ENCODE measurements at places on chromosomes 2 and 18.

DNA sequence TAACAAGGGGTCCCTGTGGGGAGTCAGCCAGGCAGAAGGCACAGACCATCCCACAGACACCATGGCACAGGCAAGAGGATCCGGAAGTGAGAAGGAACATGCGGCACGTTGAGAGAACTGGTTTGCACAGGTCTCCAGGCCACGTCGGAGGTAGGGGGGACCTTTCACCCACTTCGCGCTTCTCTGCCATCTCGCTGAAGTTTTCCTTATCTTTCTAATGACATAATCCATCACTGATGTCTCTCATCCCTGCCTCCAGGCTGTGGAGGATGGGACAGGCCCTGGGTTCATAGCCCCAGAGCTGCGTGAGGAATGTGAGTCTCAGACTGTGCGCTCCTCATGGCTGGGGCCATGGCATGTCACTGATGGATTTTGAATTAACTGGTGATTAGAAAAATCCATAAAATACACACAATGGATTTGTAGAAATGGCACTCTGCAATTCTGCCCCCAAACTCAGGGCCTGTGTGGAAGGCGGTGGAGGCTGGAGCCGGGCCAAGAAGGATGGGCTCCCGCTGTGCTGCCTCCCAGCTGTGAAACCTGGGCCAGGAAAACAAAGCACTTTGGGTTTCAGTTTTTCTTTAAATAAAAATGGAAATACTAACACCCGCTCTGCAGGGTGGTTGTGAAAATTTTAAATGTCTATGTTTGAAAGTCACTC lies 113.3 kb upstream of the ALKAL2 start:
- no peak for DNase-seq

DNA sequence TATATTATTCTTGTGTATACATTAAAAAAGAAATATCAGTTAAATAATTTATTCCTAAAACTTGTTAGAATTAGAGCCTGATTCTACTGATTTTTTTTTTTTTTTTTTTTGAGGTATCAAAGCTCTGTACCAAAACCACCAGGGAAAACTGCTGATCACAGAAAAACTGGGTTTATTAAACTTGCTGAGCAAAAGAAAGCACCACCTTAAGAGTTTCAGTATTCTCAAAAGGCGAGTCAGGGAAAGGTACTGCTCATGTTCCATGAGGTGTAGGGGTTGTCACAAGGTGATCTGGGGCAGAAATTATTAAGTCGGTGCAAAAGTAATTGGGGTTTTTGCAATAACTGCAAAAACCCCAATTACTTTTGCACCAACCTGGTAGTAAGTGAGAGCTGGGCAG lies 51.7 kb upstream of the KLF7 start:
- DNase-seq, result no peak

- no peak for DNase-seq
Measured at GRCh38 chr2:88016960-88017779, 823 bp upstream of the RNU2-63P start.

- no peak for DNase-seq
Measured at GRCh38 chr18:6525604-6526003, 110.9 kb upstream of the L3MBTL4 start.

DNA sequence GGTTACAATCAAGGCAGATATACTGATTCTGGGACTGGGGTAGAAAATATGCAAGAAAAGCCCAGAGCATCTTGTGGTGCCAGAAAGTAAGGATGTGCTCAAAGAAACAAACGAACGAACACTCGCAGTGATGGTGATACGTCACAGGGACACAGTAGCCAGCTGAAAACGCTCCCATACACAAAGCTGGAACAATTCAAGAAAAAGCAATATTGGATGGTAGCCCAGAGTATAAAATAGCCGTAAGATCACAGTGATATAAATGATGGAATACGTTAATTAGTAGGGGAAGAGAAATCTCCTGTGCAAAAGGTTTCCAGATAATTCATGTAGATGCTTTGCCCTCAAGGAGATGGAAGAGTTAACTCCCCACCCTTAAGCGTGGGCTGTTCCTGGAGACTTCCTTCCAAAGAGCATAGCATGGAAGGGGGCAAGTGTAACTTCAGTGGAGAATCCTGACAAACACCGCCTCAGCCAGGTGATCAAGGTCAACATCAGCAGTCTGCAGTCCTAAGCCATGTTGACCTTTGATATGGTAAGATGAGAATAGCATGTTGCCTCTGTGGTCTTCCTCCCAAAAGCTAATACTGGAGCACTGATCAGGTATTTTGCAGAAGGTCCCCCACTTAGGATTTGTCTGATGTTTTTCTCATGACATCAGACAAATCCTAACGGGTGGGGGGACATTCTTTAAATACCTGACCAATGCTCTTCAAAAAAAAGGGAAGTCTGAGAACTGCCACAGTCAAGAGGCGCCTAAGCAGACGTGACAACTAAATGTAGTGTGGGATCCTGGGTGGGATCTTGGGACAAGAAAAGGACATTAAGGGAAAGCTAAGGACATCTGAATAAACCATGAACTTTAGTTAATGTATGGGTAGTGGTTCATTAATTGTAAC lies 99.0 kb downstream of the NCK2 start:
- DNase-seq, result no peak

Measured in Peyer's patch (tissue), 4 donors.